Stimulated activated naive CD4-positive, alpha-beta T cell treated with Interleukin-2 at 50 U/mL for 16 hours (primary cell): ENCODE measurements at places on chromosomes 1 and 21.

DNA sequence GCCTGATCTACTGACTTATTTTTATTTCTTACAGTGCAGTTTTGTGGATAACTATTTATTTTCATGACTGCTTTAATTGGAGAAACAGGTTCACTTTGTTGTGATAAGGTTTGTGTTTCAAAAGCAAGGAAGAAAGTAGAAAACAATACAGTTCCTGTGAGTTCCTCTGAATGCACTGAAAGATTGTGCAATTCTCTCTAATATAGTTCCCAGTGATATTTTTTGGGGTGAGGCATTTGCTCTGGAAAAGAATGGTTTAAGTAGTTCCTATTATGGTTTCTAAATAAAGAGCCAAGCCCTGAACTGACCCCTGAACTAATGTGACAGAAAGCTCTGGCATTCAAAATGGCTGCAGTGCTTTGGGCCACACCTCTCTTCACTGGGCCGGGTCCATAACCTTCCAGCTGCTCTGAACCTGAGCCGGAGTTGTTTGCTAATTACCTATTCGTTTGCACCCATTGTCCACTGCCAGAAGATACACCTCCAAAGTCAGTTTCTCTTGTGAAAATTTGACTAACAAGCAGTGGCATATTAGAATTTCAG is 56.6 kb upstream of the VTCN1 start:
- no peak for DNase-seq

- DNase-seq = no peak
Measured at GRCh38 chr1:218771931-218772330, 401.7 kb upstream of the LYPLAL1 start.

- no peak for DNase-seq
Measured at GRCh38 chr21:31870472-31871193, 2.2 kb upstream of the HUNK start.

DNA sequence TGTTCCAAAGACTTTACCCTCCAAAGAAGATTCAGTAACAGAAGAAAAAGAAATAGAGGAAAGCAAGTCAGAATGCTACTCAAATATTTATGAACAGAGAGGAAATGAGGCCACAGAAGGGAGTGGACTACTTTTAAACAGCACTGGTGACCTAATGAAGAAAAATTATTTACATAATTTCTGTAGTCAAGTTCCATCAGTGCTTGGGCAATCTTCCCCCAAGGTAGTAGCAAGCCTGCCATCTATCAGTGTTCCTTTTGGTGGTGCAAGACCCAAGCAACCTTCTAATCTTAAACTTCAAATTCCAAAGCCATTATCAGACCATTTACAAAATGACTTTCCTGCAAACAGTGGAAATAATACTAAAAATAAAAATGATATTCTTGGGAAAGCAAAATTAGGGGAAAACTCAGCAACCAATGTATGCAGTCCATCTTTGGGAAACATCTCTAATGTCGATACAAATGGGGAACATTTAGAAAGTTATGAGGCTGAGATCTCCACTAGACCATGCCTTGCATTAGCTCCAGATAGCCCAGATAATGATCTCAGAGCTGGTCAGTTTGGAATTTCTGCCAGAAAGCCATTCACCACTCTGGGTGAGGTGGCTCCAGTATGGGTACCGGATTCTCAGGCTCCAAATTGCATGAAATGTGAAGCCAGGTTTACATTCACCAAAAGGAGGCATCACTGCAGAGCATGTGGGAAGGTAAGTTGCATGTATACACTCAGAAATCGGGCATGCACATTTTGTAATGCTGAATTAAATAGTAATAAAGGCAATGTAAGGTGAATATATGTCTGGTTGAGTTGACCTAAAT is 97.2 kb downstream of the ZFYVE9 start:
- no peak for DNase-seq

GRCh38 chr21:42239556-42239955 is 20.6 kb downstream of the ABCG1 start:
- DNase-seq = no peak

GRCh38 chr1:1081311-1082238 is 7.5 kb upstream of the RNF223 start:
- no peak for DNase-seq

GRCh38 chr1:30446095-30446494 is 277.3 kb downstream of the MATN1 start:
- no peak for DNase-seq

- DNase-seq = no peak
Measured at GRCh38 chr1:53080769-53081168, 18.8 kb downstream of the PODN start.

DNA sequence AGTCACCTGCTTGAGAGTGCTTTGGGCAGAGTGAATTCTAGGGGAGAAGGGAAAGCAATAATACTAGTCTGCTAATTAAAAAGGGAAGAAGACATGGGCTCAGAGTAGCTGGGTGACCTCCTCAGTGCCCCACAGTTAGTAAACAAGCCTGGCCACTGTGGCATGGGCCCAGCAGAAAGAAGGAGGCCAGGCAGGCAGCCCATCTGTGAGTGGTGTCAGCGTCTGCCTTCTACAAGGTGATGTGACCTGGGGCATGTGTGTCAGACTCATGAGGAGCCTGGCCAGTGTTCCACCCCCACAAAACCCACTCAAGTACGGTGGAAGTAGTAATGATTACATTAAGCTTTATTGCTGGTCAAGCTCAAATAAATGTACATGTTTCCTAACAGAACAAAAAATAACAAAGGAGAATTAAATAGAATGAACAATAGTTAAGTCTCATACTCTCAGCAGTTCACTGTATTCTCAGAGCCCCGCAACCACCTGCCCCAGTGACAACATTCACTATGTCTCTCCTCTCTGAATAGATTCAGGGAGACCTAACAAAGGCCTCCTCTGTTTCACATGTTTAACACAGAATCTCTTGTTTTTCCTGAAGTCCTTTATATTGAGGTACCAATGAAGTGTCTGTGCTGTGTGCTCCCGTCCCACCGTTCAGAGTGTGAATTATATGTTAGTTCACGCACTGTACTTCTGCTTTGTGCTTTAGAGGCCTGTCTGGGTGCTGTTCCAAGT is 32.5 kb downstream of the SLC22A15 start:
- DNase-seq = no peak

DNA sequence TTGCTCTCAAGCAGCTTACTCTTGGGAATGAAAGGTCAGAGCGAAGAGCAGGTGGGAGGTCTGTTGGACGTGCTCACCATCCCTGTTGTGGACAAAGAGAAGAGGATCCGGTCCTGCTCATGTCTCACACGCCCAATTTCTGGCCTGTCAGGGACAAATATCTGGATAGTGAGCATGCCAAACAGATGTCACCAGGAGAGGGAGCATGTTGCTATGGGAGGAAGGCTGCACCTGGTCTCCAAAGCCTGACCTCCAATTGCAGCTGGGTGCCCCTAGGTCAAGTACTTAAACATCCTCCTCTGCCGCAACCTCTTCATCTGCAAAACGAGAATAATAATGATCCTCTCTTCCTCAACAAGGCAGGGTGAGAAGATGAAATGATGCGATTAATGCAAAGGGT is 53.4 kb downstream of the DMRTA2 start:
- no peak for DNase-seq

DNA sequence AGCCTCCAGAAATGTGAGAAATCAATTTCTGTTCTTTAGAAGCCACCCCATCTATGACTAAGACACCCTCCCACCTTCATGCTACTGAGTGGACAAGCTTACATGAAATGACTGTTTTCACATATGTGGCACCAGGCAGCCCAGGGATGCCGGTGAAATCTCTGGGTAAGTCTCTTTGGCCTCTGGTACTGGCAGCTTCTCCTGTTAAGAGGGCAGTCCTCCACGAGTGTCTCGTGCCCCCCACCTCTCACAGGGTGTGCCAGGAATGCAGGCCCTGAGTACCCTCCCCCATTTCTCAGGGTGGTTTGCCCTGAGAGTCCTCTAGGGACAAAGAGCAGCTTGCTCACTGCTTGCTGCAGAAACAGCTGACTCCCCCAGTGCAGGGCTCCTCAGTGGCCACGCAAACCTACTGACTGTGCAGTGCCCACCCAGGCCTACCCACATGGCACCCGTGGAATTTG is 3.2 kb upstream of the PRXL2B start:
- DNase-seq = peak; percentile 30

DNA sequence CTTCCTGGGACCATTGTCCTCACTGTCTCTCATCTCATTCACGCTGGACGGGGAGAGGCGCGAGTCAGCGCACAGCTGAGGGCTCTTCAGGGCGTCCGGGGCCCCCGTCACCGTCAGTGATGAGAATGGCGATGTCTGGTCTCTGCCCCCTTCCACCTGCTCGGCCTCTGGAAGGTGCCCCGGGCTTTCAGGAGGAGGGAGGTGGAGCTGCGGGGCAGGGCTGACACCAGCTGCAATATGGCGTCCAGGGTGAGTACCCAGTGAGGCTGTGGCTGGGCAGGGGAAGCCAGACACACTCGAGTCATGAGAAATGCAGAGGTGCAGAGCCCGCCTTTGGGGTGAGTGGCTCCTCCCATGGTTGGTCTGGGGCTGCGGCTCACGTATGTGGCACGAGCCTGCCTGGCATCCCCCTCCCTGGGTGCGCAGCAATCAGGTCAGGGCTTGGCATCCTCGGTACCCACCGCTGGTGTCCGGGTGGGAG is 15.1 kb downstream of the MORN1 start:
- no peak for DNase-seq

GRCh38 chr1:194710671-194711070 is 1524.3 kb upstream of the B3GALT2 start:
- no peak for DNase-seq

DNA sequence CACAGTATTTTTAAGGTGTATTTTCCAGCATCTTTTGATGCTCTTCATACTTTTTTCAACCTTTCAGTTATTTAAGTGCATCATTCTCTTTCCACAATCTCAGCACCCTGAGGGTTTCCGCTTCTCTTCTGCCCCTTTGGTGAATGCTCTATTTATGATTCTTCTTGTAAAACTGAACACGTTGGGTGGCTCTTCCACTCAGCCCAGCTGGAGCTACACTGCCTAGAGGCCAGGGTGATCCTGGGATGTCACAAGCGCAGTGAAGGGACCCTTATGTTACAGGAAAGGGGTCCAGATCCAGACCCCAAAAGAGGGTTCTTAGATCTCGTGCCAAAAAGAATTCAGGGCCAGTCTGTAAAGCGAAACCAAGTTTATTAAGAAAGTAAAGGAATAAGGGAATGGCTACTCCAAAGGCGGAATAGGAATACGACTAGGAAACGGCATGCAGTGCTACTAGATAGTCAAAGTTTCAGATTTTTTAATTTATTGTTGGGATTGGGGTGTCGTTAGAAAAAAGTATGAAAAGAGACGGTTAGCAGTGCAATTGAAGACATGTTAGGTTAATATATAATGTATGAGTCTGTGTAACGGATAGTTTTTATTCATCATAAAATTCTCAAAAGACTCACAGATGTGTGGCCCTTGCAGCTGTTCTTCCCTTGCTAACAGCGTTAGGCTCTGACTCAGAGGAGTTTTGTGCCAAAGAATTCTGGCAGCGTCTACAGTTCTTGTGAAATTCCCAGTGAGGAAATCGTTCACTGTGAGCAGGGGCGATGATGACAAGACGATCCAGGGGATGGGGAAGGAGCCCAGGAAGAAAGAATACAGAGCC is 14.4 kb upstream of the ERVH48-1 start:
- DNase-seq = no peak
